Activated CD4-positive, alpha-beta T cell treated with anti-CD3 and anti-CD28 coated beads, Interleukin-10, Interleukin-2, amounts not matched to agents 100 ng/mL and 50 ng/mL, durations not matched to agents 16 hours and 8 hours (primary cell): ENCODE measurements at places on chromosomes 7 and 10.

GRCh38 chr10:79239275-79239779, 107.9 kb upstream of the PPIF start:
- DNase-seq, result peak; percentile 32

- DNase-seq, result no peak
These were observed 73.4 kb downstream of the SGMS1 start for GRCh38 chr10:50550291-50550839.

DNA sequence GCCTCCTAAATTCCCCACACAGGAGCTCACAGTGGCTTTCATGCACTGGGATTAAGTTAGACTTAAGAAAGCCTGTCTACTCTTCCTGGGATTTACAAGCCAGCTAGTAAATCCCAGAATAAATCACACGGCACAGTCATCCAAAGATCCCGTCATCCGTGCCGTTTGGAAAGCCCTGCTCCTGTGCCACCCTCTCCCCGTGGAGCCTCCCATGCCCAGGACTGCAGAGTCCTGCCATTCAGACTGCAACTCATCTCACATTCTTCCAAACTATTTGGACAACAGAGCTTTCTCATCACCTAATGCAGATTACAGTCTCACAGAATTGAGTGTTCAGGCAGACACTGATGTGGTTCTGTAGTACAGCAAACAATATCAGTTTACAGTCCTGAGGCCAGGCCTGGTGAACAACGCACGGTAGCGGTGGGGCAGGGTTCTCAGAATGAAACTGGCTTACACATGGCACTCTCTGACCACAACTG, 166.5 kb downstream of the EGFR start:
- DNase-seq, result peak; percentile 72

- no peak for DNase-seq
These were observed 127.6 kb upstream of the NANOS1 start for GRCh38 chr10:118901906-118902305.

GRCh38 chr7:145779140-145779539, 337.5 kb upstream of the CNTNAP2 start:
- DNase-seq, result no peak

GRCh38 chr7:9600974-9601373, 1167.6 kb downstream of the NXPH1 start:
- no peak for DNase-seq

DNA sequence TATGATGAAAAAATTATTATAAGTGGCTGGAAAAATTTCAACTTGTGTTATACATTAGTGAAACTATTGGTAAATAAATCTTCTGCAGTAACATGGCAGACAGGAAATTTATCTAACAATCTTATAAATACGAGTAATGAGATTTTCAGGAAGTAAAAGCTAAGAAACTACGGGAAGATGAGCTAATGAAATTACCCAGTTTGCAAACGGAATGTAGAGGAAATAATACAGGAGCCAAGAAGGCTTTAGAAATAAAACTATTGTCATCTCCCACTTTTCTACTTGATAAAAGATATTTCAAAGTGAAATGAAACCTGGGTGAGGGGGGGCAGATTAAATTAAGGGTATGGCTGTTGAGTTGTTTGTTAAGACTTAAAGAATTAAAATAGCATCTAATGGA, 332.5 kb upstream of the SORCS1 start:
- no peak for DNase-seq

DNA sequence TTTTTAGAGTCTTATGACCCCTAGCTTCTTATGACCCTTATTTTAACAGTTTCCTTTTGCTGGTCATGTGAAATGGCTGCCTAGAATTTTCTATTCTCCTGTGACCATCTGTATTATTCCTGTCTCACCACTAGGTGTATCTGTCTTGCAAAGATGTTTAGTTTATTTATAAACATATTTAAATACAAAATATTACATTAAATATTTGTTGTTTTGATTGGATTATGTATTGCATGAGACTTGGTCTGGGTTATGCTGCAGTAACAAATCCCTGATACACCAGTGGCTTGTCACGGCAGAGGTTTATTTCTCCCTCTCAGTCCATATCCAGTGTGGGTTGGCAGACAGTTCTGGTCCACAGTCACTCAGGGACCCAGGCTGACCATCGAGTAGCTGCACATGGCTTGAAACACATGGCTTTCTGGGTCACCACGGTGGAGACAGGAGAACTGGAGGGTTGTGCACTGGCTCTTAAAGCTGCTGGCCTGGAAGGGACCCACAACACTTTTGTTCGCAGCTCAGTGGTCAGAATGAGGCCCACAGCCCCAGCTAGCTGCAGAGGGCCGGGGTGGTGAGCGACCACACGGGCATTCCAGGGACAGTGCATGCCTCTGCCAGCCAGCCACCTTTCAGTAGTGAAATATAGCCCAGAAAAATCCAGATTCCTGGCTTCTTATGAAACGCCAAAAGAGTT, 7.4 kb downstream of the RASSF4 start:
- DNase-seq, result no peak
